ENCODE measurements at places on chromosomes 13 and 19. TPM values are rescaled to one million over a fixed set of nuclear protein-coding genes. Genes with fewer than 3 reads are reported as not detected.

The GRIK5 gene
- total RNA-seq: 2.4 TPM

GRCh38 chr19:1237027-1237659 lies 662 bp downstream of the CBARP start:
- peaks cover 20% of the 10 kb centered on the region for H3K4me1 ChIP-seq
- no peak for DNase-seq

DNA sequence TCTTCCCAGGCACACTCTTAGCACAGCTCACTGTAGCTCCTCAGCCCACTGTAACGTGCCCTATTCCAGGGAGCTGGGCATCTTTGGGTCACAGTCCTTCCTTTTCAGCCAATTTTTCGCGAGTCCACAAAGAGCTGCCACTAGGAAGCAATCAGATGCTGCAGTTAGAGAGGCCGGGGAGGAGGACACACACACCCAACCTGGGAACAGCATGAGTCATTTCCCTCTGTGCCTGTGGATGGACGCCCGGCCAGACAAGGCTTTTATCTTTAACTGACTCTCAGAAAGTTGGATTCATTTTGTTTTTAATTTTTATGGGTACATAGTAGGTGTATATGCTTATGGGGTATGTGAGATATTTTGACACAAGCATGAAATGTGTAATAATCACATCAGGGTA lies 918.6 kb downstream of the UQCRFS1 start:
- DNase-seq: no peak
- H3K4me1 ChIP-seq: no peaks in the 10 kb centered on the region
- H3K36me3 ChIP-seq: no peaks in the 10 kb centered on the region

DNA sequence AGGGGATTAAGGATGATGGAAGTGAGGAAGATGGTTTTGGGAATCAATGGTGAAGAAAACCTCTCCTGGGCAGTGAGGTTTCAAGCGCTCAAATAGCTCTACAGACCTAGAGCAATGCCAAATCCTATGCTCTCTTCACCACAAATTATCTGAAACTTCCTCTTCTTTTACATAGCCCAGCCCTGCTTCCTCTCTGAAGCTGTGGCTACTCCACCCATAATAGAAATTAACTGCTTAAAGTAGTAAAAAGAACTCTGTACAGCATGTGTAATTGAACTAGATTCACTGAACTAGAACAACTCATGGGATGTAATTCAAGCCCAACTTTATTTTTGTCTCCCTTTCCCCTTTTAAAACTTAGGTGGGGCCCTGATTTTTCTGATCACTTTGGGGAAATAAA lies 20.4 kb upstream of the IFT88 start:
- H3K36me3 ChIP-seq: no peaks in the 10 kb centered on the region
- H3K4me1 ChIP-seq: no peaks in the 10 kb centered on the region
- no peak overlapping the region for H3K4me3 ChIP-seq

All from activated T-helper 2 cell treated with anti-CD3 and anti-CD28 coated beads, Interferon-gamma antibody, Interleukin-2, Interleukin-4, amounts not matched to agents 10 μg/mL and 5 μg/mL and 100 μg/mL, durations not matched to agents 14 hours and 24 hours and 36 hours (primary cell).